GM23248 (cell line): ENCODE measurements at places on chromosomes 11 and 22. TPM values are rescaled to one million over a fixed set of nuclear protein-coding genes. Genes with fewer than 3 reads are reported as not detected.

TEX54 gene
- not detected in 2 replicates for total RNA-seq

RBMXL2 gene
- not detected in 2 replicates for total RNA-seq

SLC16A8 gene
- total RNA-seq, result 0.51 and 1.4 TPM in 2 replicates

VPS51 gene
- 285 and 339 TPM in 2 replicates for total RNA-seq

NUDT22 gene
- 75.9 and 97.9 TPM in 2 replicates for total RNA-seq

PIWIL4 gene
- 1.2 and 2.8 TPM in 2 replicates for total RNA-seq

NAALADL1 gene
- 37.7 and 40.7 TPM in 2 replicates for total RNA-seq

MPPED1 gene
- not detected in 2 replicates for total RNA-seq

IL10RA gene
- not detected in 2 replicates for total RNA-seq

B4GALNT4 gene
- 16.5 and 24.7 TPM in 2 replicates for total RNA-seq

LRRC74B gene
- total RNA-seq, result under 0.01 TPM in 1 of 2 replicates, not detected in the other

- DNase-seq, result no peak
Measured at GRCh38 chr11:113460469-113460868, 14.7 kb downstream of the DRD2 start.

DNA sequence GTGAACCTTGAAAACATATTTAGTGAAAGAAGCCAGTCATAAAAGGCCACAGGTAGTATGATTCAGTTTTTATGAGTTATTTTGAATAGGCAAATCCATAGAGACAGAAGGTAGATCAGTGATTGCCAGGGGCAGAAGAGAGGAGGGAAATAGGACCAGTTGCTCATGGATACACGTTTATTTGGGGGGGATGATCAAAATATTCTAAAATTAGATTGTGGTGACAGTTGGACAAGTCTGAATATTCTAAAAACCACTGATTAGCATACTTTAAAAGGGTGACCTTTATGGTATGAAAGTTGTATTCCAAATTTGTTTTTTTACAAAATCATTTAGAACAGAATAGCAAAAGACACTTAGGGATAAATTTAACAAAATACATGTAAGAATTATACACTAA is 28.6 kb downstream of the QSER1 start:
- no peak for DNase-seq

DNA sequence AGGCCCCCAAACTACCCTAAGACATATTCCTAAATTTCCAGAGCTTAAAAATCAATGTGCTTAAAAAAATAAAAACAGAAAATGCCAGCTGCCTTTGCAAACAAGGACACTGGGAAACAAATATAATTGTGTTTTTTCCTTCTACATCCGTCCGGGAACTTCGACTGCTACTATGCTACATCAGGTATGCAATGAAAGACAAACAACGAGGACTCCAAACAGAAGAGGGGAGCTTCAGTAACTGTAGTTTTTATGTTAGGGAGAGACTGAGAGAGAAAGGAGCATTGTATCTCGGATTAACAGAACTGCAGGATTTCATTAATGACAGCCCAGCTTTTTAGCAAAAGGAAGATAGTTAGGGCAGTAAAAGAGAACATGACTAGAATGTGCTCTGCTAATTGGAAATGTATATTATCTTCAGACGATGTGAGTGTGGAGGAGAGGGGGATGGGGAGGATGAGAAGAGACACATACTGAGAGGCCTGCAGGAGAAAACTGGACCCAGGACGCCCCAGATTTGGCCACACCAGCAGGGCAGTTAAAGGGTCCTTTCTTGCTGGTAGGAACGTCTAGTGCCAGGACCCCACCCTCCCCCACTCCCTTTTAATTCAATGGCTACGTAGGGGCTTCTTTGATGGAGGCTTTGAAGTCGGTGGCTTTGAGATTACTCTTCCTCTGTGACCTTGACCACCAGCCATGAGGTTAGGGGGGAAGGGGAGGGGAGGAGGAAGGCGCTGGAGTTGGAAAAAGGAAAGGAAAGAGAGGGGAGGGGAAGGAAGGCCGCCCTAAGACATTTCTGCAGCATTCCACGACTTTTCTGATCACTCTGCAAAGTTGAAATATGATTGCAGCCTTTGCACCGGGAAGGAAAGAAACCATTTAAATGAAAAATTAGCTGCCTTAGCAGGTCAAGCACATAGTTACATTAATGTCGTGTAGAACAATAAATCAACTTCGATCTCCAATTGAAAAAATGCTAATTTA is 187.1 kb downstream of the BLID start:
- peak; percentile 3 for DNase-seq

GRCh38 chr11:32366666-32367065 is 68.7 kb downstream of the WT1 start:
- DNase-seq, result no peak

- peak; percentile 95 for DNase-seq
Measured at GRCh38 chr11:35511666-35512065, 13.8 kb downstream of the PAMR1 start.

DNA sequence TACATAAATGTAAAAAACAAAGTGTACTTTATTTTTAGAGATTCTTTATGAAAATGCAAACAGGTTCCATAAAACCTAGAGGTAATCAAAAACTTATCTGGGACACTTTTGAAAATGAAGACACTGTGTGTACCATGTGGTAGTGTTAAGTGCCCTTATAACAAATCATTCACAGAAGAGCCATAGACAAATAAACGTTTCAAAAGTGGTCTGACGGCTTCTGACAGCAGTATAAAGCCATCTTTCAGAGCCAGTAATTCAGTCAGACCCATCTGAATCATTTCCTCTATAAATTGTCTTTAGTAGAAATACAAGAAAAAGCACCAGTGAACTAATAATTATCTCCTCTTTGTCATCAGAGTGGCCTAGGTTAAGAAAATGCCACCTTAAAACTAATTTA is 100.0 kb downstream of the PAX6 start:
- no peak for DNase-seq

DNA sequence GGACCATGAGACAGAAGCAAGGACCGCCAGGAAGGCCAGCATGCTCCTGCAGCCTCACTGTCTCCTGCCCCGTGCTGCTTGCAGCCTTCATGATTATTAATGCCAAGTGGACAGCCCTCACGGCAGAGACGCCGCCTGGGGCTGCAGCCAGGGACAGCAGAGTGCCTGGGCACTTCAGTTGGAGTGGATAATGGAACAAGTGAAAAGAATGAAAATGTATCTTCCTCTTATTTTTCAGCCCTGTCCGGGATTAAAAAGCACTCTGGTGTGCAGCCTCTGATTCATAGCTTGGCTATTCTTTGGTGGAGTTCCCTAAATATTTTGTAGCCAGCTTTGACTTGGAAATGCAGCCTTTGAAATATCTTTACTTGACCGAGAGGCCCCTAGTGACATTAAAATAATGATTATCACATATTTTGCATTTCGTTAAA is 1404.2 kb downstream of the BRD1 start:
- peak; percentile 68 for DNase-seq

GRCh38 chr11:13603661-13604060 is 64.8 kb upstream of the FAR1 start:
- DNase-seq, result no peak

- no peak for DNase-seq
Measured at GRCh38 chr22:47593911-47594311, 831.5 kb downstream of the TBC1D22A start.

DNA sequence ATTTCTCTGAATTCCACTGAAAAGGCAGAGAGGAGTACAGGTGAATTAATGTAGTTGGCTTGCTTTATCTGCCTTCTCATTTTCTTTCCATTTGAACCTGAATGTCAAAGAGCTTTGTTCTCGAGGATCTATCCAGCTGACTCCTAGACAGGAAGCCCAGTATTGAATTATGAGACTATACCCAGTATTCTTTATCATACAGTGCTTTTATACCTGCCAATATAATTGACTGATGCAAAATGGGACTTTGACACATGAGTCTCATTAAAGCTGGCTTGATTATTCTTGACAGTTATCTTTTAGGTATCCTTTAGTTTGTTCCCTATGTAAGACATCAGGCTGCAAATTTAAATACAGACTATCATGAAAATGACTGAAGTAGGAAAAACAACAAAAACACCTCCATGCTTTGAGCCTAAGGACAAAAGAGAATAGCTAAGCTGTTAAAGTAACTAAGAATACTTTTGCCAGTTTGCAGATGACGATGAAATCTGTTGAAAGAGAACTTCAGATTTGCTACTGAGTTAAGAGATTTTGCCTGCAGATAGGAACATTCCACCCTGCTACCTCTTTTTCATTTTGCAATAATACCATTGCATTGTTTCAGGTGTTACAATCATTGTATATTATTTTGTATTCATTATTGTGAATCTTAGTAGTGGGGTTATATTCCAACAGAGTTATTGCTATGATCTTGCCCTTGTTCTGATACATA is 117.1 kb downstream of the ENTHD1 start:
- DNase-seq, result no peak

GRCh38 chr11:121253951-121254350 is 38.6 kb upstream of the SC5D start:
- no peak for DNase-seq

- no peak for DNase-seq
Measured at GRCh38 chr11:67638535-67639437, 777 bp downstream of the TBX10 start.

GRCh38 chr11:78930810-78931523 is 356.3 kb upstream of the NARS2 start:
- DNase-seq, result no peak

DNA sequence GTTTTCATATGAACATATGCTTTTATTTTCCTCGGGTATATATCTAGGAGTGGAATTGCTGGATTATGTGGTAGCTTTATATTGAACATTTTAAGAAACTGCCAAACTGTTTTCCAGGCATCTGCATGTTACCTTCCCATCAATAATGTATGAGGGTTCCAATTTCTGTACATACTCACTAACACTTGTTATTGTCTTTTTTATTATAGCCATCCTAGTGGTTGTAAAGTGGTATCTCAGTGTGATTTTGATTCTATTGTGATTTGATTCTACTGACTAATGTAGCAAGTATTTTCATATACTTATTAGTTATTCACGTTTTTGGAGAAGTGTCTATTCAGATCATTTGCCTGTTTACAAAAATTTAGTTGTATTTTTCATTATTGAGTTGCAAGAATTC is 2.0 kb downstream of the ANO5 start:
- no peak for DNase-seq

- peak; percentile 64 for DNase-seq
Measured at GRCh38 chr11:23778971-23779370, 717.9 kb upstream of the LUZP2 start.

DNA sequence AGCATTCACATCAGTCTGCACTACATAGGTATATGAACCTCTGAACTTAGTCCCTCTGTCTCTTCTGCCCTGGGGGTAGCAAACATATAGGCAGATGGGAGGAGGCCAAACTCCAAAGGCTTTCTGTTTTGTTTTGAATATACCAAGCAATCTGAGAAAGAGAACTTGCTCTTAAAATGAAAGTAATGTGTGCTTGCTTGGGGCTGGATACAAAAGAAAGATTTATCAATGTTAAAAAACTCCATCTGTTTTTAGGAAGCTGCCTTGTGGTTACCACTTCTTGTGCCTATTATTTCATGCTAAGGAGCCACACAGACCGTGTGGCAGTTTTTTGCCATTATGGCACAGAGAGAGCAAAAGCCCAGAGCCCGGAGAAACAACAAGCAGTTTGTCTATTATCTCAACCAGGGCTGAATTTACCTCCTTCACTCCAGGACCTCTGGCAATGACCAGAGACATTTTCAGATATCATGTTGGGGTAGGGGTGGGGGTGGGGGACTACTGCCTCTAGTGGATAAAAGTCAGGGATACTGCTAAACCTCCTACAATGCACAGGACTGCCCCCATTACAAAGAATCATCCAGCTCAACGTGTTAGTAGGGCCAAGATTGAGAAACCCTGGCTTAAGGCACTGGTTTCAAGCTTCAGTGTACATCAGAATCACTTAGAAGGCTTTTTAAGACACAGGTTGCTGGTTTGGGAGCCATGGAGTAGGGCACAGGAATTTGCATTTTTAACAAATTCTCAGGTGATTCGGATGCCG is 124.2 kb downstream of the APIP start:
- no peak for DNase-seq

- no peak for DNase-seq
Measured at GRCh38 chr22:49408102-49408836, 419.4 kb downstream of the BRD1 start.

GRCh38 chr22:23305922-23306374 is 125.6 kb downstream of the BCR start:
- DNase-seq, result peak; percentile 69

- DNase-seq, result no peak
Measured at GRCh38 chr11:113349528-113349927, 35.1 kb downstream of the TTC12 start.
